Kasumi-1 (cell line): ENCODE measurements at places on chromosomes 5 and 9.

GRCh38 chr9:134949681-134950385 lies 32.1 kb upstream of the FCN1 start:
- DNase-seq, result no peak

DNA sequence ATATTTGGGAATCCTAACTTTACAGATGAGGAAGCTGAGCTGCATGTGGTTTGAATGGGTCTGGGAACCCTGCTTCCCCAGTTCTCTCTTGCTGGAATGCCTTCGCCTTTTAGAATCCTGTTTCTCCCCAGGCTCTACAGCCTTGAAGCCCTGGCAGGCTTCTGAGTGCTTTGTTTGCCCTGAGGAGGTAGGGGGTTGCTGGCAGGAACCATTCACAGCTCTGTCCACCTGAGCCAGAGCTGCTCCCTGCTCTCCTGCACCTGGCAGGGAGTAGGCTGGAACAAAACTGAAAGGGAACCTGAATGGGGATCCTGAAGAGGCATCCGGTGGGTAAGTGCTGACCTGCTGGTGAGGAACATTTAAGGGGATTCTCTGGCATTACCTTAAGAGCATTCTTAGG lies 33.0 kb downstream of the KIF4B start:
- DNase-seq, result no peak

GRCh38 chr5:151222790-151223446 lies 974 bp downstream of the CCDC69 start:
- peak; percentile 64 for DNase-seq

DNA sequence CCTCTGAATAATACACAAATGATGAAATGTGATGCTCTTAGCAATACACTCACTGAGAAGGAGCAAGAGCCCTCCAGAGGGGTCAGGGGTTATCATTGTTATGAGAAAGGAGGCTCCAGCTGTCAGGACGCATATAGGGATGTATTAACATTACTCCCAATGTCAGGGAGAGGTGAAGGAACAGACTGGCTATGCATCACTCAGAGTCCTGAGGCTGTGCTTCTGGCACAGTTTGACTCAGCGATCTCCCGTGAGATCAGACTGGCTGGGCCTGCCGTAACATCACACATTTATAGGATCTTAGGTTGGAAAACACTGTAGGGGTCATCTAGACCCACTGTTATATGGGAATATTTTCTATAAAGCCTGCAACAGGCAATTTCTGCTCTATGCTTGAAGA lies 226.5 kb upstream of the GLRA1 start:
- no peak for DNase-seq

- DNase-seq, result no peak
Measured at GRCh38 chr9:133691626-133692363, 46.4 kb downstream of the SARDH start.
